ENCODE measurements at places on chromosomes 2 and 18.

DNA sequence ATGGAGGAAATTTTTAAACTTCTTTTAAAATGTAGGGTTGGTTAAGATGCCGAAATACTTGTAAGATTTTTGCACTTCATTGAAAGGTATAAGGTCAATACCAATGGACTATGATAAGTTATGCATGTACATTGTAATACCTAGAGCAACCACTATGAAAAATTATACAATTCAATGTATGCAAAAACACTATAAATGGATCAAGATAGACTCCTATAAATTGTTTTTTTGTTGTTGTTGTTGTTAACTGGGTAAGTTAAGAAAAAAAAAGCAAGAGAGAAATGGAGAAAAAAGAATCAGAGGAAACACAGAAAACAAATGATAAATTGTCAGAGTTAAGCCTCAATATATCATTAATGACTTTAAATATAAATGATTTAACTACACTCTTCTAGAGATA, 421.2 kb downstream of the TMEM182 start:
- no peak for DNase-seq

DNA sequence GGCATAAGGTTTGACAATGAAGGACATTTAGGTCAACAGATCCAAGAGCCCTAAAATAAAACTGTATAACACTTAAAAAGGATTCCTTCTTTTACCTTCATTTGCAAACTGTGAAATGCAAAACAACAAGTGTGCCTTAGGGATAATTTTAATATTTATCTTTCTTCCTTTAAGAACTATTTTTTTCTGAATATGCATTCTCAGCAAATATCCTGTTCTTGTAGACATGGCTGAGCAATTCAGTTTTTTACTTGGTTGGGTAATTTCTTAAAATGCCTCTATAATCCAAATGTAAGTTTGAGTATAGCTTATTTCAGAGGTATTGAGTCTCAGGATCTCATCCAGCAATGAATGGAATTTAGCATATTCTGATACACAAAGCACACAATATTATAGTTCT, 43.0 kb upstream of the KCNJ3 start:
- DNase-seq: no peak

DNA sequence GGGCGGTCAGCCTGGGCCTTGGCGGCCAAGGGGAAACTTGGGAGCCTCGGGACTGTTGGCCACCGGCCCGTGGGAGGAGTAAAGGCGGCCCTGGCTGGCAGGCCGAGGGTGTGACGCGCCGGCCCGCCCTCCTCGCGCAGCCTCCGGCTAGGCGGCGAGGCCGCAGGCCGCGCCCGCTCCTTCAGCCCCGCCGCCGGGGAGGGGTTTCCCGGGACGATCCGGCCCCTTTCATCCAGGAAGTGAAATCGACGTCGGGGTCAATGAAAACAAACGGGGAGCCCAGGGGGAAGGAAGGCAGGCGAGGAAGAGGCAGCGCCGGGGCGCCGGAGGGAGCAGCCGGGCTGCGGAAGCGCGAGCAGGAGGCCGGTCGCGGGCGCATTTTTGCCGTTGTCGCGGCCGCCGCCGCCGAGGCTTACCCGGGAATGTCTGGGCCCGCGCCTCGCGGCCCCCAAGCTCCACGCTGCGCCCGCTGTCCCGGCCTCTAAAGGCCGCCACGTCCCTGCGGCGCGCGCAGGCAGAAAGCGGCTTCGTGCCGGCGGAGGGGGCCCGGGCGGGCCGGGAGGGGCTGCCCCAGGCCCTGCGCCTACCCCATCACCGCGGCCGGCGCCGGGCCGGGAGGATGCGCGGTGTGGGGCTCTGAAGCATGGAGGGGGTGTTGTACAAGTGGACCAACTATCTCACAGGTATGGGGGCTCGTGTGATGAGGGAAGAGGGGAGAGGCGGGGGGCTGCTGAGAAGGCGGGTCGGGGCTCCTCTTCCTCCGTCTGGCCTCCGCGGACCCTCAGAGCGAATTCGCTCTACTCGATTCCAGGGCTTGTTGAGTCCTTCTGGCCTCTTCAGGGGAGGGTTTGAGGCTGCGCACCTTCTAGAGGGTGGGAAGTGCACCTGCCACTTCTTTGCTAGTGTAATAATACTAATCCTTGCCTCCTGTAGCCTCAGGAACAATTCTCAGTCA, at the start of gene PLEKHA3:
Gene PLEKHA3 (plus strand): TSS at position 231 of the 955 bp plus-strand sequence. CDS start 413 bp downstream, at position 644.
- peak; percentile 77 for DNase-seq

DNA sequence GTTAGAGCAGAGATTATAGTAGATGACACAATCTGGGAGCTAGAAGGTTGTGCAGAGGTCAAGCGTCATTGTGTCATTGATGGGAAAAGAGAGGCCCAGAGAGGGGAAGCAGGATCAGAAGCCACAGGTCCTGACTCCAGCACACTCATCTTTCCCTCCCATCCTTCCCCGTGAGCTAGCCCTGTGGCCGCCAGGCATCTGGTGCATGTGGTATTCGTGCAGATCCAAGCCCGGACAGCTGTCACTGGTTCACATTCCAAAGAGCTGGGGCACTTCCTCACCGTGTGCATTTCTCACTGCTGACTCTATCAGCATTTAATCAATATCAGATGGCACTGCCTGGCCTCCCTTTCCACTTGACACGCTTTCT, 94.1 kb upstream of the THOC1 start:
- DNase-seq: no peak

DNA sequence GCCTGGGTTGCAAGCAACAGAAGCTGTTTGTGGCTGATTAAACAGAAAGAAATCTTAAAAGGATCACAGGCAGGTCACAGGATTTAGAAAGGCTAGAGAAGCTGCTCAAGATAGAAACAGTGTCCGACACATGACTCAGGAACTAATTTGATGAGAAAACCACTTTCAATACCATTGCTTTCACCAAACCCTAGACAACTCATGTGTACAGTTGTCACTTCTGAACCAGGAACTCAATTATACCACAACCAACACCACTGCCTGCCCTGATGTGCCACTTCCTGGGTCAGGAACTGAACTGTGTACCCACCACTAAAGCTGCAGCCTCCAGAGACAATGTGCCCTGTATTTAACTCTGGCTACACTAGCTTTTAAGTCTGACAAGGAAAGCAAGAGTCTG, 56.0 kb downstream of the TMEM247 start:
- peak; percentile 19 for DNase-seq

DNA sequence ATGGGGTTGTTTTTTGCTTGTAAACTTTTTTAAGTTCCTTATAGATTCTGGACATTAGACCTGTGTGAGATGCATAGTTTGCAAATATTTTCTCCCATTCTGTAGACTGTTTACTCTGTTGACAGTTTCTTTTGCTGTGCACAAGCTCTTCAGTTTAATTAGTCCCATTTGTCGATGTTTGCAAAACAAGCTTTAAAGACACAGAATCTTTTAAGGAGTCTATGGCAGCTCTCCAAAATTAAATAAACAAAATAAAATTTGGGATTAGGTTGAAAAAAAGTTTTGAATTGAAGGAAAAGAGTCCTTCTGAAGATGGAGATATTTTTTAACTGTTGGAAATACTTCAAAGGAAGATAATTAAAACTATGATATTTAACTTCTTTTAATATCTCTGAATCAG, 88.8 kb downstream of the MAP3K20 start:
- no peak for DNase-seq

DNA sequence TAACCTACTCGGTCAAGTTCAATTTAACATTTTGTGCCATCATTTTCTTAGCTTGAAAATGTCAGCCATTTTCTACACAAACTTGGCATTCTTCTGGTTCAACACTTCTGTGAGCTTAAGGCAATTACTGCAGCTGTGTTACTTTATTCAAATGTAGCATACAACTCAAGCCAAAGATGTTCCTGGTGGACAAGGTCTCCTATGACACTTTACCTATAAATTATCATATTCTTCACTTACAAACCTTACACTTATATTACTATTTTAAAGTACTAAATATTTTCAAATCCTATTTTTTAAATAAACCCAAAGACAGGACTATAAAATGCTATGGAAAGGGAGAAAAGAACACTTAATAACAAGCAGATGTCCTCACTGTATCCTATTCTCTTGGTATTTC, 1045.3 kb downstream of the TSN start:
- DNase-seq: no peak

GRCh38 chr2:236562434-236562833, 7.2 kb upstream of the ACKR3 start:
- no peak for DNase-seq

- peak; percentile 42 for DNase-seq
Measured at GRCh38 chr2:64524604-64525316, 632 bp downstream of the AFTPH start.

DNA sequence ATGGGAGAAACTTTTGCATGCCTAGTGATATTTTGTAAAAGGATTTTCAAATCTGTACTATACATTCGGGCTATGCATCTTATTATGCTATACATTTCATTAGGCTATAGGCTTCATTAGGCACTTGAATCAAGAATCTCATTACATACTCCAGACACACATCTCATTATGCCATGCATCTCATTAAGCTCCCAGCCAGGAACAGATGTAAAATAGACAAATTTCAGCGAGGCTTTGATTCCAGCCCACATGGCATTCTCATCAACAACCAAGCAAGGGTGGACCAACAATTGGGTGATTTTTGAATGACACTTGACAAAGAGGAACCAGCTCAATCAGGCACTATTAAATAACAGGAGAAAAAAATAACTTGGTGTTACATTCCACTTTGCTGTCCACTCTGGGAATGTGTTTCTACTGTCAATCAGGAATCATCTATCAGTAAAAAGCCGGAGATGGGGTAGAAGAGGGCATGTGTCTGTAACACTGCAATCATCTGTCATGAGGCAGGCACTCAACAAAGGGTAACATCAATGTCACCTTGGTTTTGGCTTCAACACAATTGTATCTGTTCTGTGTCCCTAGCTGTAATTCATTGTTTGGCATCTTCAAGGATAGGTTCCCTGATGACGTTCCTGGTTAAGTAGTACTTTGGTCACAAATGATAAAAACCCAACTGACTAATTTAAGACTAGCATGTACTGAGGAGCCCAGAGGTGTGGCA, 498.6 kb downstream of the EPHA4 start:
- DNase-seq: no peak

GRCh38 chr2:112805542-112805941, 21.2 kb upstream of the IL1A start:
- DNase-seq: no peak

DNA sequence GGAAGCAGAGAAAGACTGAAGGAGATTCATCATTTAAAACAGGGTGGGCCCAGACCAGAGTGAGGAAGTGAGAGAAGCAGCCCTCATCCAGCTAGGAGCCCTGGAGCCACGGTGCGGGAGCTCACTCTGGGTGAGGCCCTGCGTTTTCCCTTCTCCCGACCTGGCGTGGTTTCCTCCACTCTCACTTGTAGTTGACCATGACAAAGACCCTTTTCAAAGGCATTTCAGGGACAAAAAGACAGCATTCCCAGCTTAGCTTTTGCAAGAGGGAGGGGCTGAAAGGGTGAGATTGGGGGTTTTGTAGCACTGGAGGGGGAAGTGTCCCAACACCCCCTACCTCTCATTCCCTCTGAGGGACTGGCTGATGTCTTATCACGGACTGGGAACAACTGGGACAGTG, 56.6 kb downstream of the TRPM8 start:
- DNase-seq: no peak

GRCh38 chr2:3587021-3587420, 7.9 kb upstream of the COLEC11 start:
- DNase-seq: no peak

DNA sequence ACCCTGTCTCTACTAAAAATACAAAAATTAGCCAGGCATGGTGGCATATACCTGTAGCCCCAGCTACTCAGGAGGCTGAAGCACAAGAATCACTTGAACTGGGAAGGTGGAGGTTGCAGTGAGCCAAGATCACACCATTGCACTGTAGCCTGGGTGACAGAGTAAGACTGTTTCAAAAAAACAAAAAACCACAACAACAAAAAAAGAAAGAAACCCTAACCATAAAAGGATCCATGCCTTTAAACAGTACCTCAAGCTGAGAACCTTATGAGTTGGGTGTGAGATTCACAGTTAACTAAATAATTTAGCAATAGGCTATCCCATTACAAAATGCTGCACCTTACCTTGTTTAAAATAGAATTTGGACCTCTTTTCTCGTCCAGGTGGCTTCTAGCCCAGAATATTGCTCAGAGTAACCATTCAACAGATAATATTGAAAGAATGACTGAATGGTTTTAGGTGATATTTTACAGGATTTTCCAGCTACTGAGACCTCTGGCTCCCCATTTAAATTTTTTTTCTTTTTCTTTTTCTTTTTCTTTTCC, 6.4 kb downstream of the DPYSL5 start:
- DNase-seq: no peak

DNA sequence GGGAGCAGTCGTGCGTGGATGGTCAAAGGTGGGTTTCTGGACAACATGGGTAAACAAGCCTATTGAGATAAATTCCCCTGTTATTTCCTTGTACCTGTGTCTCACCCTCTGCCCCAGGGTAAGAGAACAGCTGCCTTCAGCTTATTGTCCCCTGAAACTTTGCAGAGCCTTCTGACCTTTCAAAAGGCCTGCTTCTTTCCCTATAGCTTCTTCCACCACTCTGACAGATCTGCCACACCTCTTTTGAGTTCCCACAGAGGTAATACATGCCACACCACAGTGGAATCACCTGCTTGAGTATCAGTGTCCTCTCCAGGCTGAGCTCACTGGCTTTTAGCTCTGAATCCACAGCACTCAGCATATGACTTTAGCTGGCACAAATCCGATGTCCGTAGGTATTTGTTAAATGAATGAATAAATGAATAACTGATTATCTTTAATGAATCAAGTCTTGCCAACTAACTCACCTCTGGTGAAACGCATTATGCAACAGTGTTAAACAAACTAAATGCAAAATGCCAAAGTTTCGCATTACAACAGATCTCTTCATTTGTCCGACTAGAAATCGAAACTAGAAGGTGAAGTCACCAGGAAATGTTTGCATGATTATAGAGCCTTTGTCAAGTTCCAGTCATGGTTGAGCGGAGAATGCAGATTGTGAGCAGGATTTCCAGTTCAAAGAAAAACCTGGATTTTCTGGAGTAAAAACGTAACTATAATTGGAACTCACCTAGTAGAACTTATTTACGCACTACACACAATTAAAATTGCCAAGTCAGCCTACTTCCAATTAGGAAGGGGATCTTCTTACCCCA, 16.4 kb downstream of the DYNAP start:
- no peak for DNase-seq

DNA sequence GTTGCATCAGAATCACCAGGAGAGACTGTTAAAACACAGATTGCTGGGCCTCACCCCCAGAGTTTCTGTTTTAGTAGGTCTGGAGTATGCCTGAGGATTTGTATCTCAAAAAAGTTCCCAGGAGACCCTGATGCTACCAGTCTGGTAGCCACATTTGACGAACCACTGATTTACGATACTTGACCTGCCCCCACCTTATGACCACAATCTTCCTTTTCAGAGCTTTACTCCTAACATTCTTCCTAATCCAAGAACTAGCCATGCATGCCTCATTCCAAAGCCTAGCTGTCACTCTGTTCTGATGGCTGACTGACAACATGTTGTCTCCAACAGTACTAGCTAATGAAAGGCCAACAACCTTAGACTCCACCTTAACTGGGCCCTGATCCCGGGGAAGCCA, 191.4 kb downstream of the MBD2 start:
- no peak for DNase-seq

All from activated naive CD4-positive, alpha-beta T cell treated with Interleukin-2 at 50 U/mL for 16 hours (primary cell).